Activated CD4-positive, alpha-beta T cell treated with anti-CD3 and anti-CD28 coated beads, Interleukin-2, amount 50 U/mL, for 1 hour (primary cell): ENCODE measurements at places on chromosomes 13 and 19.

- no peak for DNase-seq
These were observed 500.9 kb downstream of the GPC6 start for GRCh38 chr13:93727211-93728141.

DNA sequence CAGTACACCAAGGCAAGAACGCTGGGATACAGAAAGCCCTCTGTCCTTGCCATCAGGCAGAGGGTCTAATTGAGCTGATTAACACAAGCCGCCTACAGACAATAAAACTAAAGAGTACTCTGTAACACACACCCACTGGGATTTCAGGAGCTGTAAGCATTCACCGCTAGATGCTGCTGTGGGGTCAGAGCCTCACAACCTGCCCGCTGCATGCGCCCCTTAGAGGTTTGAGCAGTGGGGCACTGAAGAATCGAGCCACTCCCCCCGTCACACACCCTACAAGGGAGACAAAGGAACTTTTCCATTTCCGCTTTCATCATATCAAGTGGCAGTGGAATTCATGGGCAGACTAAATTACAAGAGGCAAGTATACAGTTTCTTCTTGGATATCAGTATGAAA, 1080.6 kb downstream of the PCDH17 start:
- no peak for DNase-seq

DNA sequence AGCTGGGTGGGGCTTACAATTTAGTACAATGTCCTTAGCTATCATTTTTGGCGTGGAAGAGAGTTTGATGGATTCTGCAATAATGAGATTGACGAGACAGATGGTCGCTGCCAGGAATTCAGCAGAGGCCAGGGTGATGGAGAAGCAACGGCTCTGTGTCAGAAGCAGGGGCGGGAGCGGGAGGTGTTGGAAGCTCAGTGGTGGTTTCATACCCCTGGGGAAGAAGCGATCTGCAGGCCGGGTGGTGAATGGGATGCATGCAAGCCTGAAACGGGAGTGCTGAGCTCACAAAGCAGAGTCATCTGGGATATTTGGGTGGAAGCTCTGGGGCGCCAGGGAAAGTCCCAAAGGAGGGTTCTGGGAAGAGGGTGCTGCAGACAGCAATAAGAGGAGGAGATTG, 370.8 kb downstream of the ZNF536 start:
- DNase-seq, result no peak

- peak; percentile 75 for DNase-seq
These were observed 26.5 kb downstream of the MPND start for GRCh38 chr19:4369888-4370260.

DNA sequence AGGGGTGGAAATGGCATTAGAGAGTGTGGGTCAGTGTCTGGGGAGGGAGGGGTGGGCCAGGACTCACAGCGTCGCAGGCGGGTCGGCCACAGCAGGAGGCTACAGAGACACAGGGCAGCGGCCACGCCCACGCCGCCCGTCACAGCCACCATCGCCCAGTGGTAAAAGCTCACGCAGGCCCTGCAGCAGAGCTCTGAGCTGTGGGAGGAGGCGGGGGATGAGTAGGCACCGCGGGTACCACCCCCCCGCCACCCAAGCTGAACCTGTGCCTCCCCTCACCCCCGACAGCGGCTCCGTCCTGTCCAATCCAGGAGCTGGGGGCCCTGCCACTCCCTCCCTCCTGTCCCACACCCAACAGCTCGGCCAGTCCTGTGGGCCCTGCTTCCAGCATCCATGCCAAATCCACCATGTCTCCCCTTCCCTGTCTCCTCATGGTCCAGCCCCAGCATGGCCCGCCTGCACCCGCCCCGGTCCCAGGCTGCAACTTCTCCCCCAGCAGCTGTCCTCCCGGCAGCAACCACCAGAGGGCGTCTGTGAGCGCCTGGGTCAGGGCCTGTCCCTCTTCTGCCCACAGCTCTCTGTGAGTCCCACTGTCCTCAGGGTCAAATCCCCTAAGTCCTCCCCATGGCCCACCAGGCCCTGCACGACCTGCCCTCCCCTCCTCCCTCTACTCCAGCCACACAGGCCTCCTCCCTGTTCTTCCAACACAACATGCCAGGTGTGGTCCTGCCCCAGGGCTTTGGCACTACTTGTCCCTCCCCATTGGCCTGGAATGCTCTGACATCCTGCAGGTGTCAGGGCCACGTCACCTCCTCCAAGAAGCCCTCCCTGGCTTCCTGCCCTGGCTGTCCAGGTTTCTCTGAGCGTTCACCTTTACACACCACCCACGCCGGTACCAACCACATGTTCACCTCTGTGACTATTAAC, 6.0 kb downstream of the TEKTIP1 start:
- DNase-seq, result peak; percentile 82

DNA sequence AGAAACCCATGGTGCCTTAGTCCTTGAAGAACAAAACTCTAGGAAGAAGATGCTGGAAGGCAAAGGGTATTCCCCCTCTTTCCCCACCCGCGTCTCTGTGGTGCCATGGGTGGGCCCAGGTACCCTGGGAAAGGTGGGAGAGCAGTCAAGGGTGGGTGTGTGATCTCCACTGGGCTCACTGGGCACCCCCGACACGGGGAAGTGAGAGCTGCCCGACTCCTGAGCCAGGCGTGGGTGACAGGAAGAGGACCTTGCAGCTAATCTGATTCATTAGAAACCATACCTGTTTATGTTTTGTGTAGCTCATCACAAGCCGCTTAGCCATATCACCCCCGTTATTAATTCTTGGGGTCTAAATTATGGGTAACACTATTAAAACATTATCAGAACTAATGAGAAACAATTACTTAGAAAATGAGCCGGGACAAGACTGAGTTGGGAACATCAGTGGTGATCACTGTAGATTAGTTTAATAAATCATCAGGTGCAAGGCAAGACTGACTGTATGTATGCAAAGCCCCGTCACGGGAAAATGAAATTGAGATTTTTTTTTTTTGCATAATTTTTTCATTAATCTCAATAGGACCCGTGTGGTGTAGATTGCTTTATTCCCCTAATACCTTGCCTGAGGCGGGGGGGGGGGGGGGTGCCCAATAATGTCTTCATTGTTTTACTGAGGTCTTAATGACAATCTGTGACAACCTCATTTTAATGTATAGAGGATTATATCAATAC, 77.3 kb downstream of the ZIC5 start:
- DNase-seq, result no peak

GRCh38 chr19:54674021-54674617, 11.3 kb downstream of the LILRB4 start:
- no peak for DNase-seq

GRCh38 chr19:48784527-48784926, 26.3 kb downstream of the BCAT2 start:
- DNase-seq, result no peak

DNA sequence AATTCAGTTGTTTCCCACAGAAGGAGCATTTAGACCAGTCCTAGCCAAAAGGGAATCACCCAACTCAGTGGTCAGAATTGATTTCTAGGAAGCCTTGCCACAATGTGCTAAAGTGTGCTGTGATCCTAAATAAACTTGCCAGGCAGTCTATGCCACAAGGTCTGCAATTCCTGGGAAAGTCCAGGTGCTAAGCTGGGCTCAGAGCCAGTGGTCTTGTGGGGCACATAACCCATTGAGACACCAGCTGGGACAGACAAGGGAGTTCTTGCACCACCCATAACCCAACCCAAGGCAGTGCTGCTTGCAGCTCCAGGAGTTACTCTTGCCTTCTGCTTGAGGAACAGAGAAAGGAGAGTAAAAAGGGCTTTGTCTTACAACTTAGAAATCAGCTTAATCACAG, 489.5 kb upstream of the SPRY2 start:
- no peak for DNase-seq

- DNase-seq, result no peak
These were observed 8.9 kb downstream of the KLK2 start for GRCh38 chr19:50882188-50882587.

- no peak for DNase-seq
These were observed 10.1 kb upstream of the NFIX start for GRCh38 chr19:12985049-12985776.

- no peak for DNase-seq
These were observed 332.4 kb upstream of the ZNF507 start for GRCh38 chr19:32012886-32013631.

- DNase-seq, result peak; percentile 62
These were observed 157.3 kb downstream of the DNAJC3 start for GRCh38 chr13:95834134-95834765.

GRCh38 chr19:31838163-31838815, 489.1 kb upstream of the TSHZ3 start:
- no peak for DNase-seq

- no peak for DNase-seq
These were observed 2.1 kb downstream of the DAPK3 start for GRCh38 chr19:3968556-3969434.

DNA sequence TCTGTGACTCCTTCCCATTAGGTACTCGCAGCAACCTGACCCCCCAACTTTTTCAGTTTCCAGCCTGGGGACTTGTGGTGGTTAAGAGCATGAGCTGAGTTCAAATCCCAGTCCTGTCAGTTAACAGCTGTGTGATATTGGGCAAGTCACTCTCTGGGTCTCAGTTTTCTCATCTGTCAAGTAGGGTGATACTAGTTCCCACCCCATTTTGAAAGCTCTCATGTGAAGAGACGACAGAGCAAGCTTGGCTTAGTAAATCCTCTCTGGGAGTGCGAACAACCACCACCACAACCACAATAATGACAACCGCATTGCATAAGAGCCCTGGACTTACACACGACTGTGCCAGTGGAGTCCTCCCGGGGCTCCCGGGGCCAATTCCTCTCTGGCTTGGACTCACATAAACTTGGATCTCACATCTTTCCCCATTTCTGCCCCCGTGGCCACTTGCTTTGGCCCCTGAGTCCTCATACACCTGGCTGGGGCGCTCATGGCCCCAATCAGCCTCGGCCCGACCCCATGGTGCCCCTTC, 454 bp downstream of the BLVRB start:
- no peak for DNase-seq

- no peak for DNase-seq
These were observed 11.6 kb downstream of the MIR17HG start for GRCh38 chr13:91359111-91359510.

DNA sequence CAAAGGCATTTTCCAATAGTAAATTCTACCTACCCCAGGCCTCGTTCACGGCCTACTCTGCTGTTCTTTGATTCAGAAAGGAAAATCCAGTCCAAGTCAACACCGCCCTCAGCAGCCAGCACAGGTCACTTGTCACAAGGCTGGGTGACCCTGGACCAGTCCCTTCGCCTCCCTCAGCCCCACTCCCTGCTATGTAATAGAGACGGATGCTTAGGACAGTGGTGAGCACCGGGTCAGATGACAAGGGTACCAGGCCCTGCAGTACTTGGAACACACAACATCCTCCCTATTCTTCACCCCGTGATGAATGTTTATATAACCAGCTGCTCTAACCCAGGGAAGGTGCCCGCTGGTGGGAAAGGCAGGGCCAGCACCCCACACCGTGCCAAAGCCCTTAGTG, 14.3 kb downstream of the LATS2 start:
- DNase-seq, result no peak

DNA sequence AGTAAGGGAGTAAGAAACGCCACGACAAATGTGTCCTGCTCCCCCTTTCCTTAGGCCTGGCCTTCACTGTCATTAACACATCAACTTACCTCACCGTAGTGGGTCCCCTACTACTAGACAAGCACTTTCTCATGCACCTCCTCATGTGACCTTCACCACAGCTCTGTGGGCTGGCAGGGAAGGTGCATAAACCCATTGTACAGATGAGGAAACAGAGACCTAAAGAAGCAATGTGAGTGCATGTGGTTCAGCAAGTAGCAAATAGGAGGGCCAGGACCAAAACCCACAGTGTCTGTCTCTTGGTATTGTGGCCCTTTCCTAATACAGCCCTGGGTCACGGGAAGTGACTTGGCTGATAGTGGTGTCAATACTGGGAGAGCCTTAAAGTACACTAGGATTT, 5.3 kb downstream of the CCDC70 start:
- no peak for DNase-seq

- no peak for DNase-seq
These were observed 8.9 kb downstream of the KLC3 start for GRCh38 chr19:45349430-45349941.

DNA sequence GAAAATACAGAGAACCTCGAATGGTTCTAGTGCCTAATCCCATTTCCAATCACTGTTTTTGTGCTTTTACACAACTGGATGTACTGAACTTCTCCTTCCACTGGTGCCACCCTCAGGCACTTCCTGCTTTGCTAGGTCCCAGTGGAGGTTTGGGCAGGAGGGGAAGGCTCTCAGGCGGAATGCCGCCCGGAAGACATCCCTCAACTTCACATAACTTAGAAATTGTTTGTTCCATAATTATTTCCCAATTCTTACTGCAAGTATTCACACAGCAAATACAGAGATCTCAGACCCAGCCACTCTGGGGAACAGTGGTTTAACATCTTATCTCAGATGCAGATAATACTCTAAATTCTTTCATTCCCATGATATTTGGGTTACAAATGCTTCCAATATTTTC, 195.7 kb upstream of the IPO5 start:
- DNase-seq, result no peak

- no peak for DNase-seq
These were observed 46.7 kb downstream of the ZNF729 start for GRCh38 chr19:22332924-22333323.

- no peak for DNase-seq
These were observed 2.6 kb downstream of the TUBA3C start for GRCh38 chr13:19178901-19179593.

- DNase-seq, result no peak
These were observed 209.6 kb downstream of the KLF12 start for GRCh38 chr13:73924607-73925006.

GRCh38 chr13:20609145-20609544, 42.2 kb downstream of the IFT88 start:
- no peak for DNase-seq

- no peak for DNase-seq
These were observed 314.3 kb upstream of the ARGLU1 start for GRCh38 chr13:106882246-106882645.

- no peak for DNase-seq
These were observed 11.4 kb upstream of the MIA start for GRCh38 chr19:40763963-40764362.

GRCh38 chr19:8505680-8506401, 3.4 kb upstream of the PRAM1 start:
- DNase-seq, result peak; percentile 66

- no peak for DNase-seq
These were observed at the start of gene KLK3 for GRCh38 chr19:50854636-50855410. TSS of gene KLK3 (plus strand) at chr19:50854915. CDS start at chr19:50854956, 41 bp downstream.

- DNase-seq, result no peak
These were observed 64.3 kb downstream of the LRCH1 start for GRCh38 chr13:46617229-46617721.

DNA sequence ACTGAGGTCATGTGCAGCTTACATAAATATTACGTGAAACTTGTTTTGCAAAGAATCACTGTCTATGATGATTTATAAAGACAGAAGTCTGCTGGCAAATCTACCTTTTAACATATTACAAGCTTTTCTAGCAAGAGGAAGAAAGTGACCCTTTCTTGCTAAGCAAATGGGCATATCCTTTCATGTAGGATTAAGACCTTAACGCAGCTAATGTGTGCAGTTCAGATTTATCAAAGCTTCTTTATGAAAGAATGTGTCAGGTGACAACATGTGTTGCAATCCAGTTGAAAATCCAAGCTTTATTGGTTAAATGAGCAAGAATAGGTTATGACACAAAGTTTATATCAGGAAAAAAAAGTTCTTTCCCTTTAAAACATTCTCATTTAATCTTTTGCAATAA, 115.6 kb upstream of the NBEA start:
- no peak for DNase-seq
